ENCODE measurements at places on chromosomes 3 and 15.

- DNase-seq, result no peak
Observed at GRCh38 chr3:58986654-58987053, 63.2 kb downstream of the CFAP20DC start.

- no peak for DNase-seq
Observed at GRCh38 chr3:61901986-61902385, 340.6 kb downstream of the PTPRG start.

- no peak for DNase-seq
Observed at GRCh38 chr15:44798826-44799225, 62.5 kb downstream of the TRIM69 start.

GRCh38 chr3:25293736-25294135, 134.3 kb upstream of the RARB start:
- peak; percentile 60 for DNase-seq

DNA sequence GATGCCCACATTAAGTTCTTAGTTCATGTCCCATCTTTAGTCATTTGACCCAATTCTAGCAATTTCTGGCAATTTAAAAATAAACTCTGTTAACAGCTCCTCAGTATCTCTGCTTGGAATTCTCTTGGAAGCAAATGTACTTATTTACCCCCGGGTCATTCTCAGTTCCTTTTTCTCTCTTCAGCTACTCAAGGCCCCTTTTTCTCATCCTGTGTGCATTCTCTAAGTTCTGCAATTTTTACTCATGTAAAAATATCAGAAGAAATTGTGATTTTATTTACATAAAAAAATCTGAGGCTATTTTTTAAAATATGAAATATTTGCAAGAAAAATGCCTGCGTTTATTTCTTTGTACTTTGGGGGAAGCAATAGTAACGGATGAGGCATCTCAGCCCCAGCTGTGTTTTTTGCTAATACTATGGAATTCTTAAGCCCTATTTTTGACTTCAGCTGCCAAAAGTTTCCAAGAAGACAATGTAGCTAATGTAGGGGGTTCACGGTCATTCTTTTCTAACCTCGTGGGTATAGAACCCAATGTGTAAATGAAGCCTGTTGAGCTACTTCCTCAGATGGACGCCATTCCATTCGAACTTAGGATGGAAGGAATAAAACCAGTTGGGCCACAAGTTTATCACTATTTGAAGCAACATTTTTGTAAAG, 20.0 kb downstream of the CERS3 start:
- no peak for DNase-seq

- no peak for DNase-seq
Observed at GRCh38 chr3:17387108-17387507, 355.3 kb downstream of the TBC1D5 start.

- no peak for DNase-seq
Observed at GRCh38 chr3:34531156-34531555, 732.7 kb downstream of the PDCD6IP start.

GRCh38 chr15:48924528-48925393, 39.0 kb downstream of the SHC4 start:
- no peak for DNase-seq

DNA sequence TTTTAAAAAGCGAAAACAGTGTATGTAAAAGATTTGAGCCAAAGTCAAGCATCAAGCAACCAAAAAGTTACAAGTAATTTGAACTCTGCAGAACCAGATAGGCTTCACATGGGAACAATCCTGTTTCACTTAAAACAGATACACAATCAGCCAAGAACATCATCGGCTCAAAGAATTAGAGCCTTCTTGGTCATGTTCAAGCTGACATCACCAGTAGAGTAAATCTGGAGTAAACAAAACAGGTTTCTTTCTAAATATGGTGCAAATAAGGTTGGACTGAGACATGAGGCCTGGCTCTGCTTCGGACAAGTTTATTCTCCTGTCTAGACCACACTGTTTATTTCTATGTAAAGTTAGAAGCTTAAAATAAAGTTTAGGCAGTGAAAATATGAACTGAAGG, 116.0 kb downstream of the GMNC start:
- peak; percentile 34 for DNase-seq

DNA sequence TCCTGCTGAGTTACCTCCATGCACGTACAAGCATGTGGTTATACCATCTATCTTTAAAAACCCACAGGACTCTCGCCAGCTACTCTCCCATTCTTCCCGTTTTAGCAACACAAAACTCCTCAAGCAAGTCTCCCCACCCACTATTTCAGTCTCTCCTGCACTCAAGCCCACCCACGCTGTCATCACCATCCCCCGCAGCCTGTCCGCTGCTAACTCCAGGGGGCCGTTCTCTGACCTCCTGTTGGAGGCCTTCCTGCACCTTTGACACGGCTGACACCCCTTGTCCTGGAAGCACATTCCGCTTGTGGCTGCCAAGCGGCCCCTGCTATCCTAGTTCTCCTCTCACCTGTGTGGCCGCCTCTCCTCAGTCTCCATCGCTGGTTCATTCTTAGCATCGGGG, 7.5 kb upstream of the PCSK6 start:
- DNase-seq, result no peak

DNA sequence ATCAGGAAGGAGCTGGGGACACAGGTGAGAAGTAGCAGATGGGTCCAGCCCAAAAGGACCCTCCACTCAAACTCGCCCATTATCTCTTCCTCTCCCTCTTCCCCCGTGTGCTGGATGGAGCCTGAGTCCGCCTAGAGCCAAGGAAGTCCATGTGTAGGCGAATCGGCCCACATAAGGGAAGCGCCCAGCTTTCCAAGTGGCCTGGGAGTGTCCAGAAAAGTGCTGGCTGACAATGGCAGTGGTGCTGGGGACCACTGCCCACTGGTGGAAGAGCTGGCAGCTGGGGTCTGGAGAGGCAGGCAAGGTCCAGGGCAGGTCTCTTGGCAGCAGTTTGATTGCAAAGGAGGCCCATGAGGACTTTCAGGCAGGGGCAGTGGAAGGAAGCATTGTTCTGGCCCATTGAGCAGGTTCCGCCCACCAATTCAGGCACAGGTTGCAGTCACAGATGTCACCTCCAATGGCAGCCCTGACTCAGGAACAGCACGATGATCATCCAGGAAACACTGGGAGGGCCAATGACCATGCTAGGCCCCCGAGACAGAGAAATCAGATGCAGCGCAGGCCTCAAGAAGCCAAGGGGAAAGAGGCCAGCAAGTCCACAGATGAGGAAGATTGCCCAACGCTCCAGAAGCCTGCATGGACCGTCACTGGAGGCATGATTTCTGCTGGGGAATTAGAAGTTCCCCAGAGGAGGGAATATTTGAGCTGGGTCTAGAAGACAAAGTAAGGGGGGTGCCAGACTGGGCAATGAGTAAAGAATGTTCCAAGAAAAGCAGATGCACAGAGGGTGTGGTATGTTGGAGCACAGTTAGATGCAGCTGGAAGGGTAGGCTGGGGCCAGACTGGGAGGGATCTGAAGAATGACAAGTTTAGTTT, 3.0 kb downstream of the MFGE8 start:
- DNase-seq, result peak; percentile 63

DNA sequence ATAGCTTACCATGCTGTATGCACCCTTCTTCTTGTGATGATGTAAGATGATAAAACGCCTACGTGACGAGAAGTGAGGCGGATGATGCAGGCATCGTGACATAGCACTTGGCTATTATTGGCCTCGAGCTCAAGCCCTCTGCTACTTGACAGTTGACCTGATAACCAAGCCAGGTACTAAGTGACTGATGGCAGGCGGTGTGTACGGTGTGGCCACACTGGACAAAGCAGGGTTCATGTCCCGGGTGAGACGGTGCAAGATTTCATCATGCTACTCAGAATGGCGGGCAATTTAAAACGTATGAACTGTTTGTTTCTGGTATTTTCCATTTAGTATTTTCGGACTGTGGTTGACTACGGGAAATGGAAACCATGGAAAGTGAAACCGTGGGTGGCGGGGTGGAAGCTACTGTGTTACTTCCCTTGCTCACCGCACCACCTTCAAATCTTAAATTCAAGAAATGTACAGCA, 57.7 kb downstream of the SLC12A8 start:
- DNase-seq, result no peak

- peak; percentile 57 for DNase-seq
Observed at GRCh38 chr3:170644711-170645110, 58.8 kb upstream of the SLC7A14 start.

DNA sequence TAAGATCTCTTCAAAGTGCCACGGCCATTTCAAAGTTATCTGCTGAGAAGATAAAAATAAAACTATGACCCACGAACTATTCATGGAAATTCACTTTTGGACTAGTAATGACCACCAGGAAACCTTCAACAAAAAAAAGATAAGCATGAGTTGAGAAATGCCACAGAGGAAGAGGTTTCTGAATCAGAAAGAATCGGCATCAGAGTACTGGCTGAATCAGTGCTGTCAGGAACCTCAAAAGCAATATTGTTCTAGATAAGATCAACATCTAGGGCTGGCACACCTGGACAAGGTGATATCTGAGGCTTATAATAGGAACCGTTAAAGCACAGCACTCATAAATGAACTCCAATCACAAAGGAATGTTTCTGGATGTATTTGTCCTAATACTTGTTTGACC, 72.7 kb downstream of the PEAK1 start:
- no peak for DNase-seq

- no peak for DNase-seq
Observed at GRCh38 chr3:14016900-14017475, 107.7 kb downstream of the CHCHD4 start.

GRCh38 chr3:94063496-94064119, 747 bp downstream of the NSUN3 start:
- peak; percentile 32 for DNase-seq

GRCh38 chr3:33063651-33064051, 33.3 kb downstream of the GLB1 start:
- peak; percentile 43 for DNase-seq

DNA sequence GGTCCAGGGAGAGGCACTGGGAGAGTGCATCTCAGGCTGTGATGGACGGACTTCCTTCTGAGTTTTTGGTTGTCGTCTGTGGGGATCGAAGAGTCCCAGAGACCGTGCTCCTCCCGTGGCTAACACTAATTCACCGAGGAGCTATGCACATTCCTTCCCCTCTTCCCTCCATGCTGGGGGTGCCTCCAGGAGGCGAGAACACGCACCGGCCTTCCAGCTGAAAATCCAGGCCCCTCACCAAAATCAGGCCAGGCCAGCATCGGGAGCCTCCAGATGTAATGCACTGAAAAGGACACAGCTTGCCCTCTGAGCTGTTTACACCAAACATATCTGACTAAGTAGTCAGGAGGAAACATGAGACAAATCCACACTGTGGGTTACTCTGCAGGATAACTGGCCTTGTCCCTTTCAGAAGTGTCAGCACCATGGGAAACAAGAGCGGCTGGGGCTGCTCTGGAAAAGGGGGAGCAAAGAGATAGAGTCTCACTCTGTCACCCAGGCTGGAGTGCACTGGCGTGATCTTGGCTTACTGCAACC, 5.5 kb downstream of the RNU5B-1 start:
- DNase-seq, result peak; percentile 53

DNA sequence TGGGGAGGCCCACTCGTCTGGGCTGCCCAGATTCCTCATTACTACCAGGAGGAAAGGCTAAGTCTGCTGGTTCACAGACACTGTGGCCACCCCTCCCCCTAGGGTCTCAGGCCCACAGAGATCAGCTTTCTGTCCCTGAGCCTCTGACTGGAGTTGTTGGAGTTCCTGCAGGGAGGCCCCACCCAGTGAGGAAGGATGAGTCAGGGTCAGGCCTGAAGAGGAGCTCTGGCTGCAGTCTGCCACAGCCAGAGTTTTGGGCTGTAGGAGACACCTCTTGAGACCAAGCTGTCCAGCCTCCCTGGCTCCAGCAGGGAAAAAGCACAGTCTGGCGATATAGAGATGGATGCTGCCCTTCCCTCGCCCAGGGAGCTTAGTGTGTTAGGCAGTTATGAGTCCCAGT, 720.9 kb upstream of the SEMA6D start:
- no peak for DNase-seq

DNA sequence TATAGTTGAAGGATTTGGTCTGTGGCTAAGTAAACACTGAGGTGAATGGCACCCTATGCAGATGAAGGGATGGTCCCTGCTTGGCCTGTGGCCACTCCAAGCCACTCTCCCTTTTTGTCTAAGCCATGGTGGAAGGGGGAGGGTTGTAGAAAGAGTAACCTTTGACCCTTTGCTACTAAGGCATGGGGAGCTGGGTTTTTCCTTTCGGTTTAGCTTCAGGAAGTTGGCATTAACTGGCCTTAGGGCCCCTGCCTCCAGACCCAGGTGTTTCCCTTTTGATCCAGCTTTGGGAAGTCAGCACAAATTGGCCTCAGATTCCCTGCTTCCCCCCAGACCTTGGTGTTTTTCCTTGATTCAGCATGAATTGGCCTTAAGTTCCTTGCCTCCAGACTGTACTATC, 49.5 kb downstream of the EFCAB12 start:
- no peak for DNase-seq

GRCh38 chr3:129059311-129059958, 1.1 kb upstream of the GP9 start:
- DNase-seq, result no peak

DNA sequence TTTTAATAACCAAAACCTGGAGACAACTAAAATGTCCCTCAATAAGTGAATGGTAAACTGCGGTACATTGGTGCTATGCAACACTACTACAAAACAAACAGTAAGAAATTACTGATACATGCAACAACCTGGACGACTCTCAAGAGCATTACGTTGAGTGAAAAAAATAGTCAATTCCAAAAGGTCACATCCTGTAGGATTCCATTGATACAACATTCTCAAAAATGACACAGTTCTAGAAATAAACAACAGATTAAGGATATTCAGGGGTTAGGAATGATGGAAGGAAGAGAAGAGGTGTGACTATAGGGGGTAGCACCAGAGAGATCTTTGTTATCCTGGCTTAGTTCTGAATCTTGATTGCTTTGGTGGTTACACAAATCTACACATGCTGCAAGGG, 72.2 kb downstream of the ZNF148 start:
- DNase-seq, result peak; percentile 8

GRCh38 chr3:133572158-133573053, 1.1 kb upstream of the CDV3 start:
- DNase-seq, result no peak

GRCh38 chr3:140343211-140344081, 334.4 kb upstream of the TRIM42 start:
- no peak for DNase-seq

DNA sequence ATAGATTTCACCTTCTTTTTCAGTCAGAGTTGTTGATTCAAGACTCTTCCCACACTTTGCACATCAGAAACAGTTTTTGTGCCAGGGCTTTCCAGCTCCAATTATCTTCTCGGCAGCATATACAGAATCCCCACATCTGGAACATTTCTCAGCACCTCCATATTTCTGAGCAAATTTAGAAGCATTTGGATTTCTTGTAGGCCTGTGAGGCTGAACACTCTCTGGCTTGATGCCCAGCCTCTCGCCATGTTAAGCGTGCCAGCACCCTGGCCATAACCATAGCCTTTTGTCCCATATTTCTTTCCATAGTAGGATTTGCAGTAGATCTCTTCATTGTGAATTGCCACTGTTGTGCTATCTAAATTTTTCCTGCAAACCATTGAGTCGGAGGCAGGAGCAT, 28.3 kb downstream of the CD80 start:
- DNase-seq, result no peak

GRCh38 chr3:34837848-34838741, 801.2 kb upstream of the ARPP21 start:
- no peak for DNase-seq

GRCh38 chr3:133977568-133977967, 52.2 kb downstream of the SLCO2A1 start:
- no peak for DNase-seq

- no peak for DNase-seq
Observed at GRCh38 chr3:12237912-12238650, 50.8 kb upstream of the PPARG start.

Measured in adipocyte (in vitro differentiated cells).